ENCODE measurements at places on chromosomes 1 and 21.

DNA sequence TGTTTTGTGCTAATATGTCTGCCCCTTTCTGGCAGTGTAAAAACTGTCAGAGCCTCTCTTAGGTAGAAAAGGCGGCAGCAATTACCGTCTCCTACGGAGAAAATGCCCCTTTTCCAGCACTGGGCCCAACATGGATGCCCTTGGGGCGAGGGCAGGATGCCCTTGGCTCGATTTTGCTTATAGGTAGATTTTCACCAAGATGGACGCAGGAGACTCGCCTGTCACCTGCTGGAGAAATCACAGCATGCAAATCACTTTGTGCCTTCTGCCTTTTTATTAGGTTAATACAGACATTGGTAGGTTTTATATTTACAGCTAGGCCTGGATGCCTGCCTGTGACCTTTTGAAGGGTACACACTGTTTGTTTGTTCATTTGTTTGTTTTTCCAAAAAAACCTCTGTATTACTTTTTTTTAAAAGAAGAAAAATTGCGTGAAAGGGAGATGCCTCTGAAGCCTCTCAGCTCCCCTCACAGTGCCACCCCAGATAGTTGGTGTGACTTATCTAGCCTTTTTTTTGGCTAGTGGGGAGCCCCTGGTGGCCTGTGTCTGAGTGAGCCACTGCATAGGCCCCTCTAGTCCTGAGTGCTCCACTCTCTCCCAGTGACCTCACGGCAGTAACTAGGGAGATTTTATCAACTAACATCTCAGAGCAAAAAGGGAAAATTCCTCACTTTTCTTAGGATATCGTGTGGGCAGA, 2.5 kb downstream of the ATP1B1 start:
- peak; percentile 58 for DNase-seq

DNA sequence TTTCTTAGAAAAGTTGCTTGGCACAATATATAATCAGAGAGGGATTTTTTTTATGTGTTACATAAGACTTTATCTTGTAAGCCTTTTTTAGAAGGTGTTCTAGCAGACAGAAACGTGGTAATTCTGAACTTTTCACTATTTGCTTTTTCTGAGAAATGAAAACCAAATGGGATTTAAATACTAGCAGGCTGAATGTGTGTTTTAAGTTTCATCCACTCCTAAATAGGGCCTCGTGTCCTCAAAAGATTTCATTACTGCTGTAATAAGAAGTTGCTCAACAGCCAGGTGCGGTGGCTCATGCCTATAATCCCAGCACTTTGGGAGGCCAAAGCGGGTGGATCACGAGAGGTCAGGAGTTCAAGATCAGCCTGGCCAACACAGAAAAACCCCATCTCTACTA, 44.7 kb upstream of the FMO2 start:
- no peak for DNase-seq

- DNase-seq = no peak
Observed at GRCh38 chr1:217647791-217648190, 16.6 kb downstream of the SPATA17 start.

GRCh38 chr1:216223486-216223885, 199.8 kb downstream of the USH2A start:
- DNase-seq = peak; percentile 1

- no peak for DNase-seq
Observed at GRCh38 chr1:91774520-91775203, 111.3 kb downstream of the TGFBR3 start.

GRCh38 chr21:21076051-21076450, 77.8 kb downstream of the NCAM2 start:
- no peak for DNase-seq

GRCh38 chr21:46284733-46285132, 678 bp downstream of the MCM3AP start:
- DNase-seq = peak; percentile 61

DNA sequence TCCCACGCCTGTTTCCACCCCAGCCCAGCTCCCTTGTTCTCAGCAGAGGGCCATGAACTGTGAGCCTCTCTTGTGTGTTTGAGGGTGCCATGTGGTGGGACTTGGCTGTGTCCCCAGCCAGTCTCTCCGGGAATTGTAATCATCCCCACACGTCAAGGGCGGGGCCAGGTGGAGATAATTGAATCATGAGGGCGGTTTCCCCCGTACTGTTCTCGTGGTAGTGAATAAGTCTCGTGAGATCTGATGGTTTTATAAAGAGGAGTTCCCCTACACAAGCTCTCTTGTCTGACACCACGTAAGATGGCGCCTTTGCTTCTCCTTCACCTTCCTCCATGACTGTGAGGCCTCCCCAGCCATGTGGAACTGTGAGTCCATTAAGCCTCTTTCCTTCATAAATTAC, 57.2 kb upstream of the COL6A2 start:
- DNase-seq = no peak

- DNase-seq = no peak
Observed at GRCh38 chr1:98003442-98003841, 82.6 kb upstream of the DPYD start.

DNA sequence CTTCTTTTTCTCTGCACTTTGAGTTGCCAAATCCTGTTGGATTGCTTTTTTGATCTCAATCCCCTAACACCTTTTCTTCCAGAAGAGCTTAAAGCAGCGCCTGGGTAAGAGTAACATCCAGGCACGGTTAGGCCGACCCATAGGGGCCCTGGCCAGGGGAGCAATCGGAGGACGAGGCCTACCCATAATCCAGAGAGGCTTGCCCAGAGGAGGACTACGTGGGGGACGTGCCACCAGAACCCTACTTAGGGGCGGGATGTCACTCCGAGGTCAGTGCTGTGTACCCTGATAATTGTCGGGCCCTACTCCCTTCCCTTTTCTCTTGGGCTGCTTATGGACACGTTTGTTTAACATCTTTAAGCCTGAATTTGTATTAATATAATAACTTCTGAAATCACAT, 8.3 kb downstream of the CHTOP start:
- no peak for DNase-seq

DNA sequence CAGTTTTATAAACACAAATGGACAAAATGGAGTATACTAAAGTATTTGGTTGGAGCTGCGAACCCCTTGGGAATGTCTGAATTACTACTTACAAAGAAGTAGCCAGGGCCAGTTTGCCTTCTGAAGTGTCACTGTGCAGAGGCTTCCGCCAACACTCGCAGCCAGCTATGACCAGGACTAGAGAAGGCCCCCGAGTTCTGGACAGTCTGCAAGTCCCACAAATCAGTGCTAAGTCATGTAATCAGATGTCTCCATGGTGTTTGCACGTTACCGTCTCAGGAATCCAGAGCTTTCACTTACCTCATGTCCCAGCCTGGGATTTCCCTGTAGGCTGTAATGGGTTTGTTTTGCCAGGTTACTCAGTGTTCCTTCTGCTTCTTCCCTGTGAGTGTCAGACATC, 106.6 kb upstream of the SPAG17 start:
- DNase-seq = no peak

GRCh38 chr1:170166518-170167180, 20.9 kb downstream of the NTMT2 start:
- no peak for DNase-seq

DNA sequence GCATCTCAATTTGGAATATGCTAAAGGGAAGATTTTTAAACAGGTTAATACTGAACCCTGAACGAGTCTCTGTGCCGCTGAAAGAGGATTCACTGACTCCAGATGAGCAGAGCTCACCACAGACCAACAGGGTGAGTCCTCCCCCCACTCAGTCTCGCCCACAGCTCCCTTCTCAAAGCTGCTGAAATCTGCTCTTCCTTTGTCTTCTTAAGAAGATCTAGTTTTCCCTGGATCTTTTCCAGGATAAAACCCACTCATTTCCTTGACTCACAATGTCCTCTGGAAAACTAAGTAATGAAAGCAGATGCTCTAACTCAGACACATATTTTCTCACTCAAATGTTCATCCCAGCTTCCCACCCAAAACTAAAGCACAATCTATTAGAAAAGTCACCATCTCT, 447.0 kb upstream of the PKN2 start:
- DNase-seq = no peak

DNA sequence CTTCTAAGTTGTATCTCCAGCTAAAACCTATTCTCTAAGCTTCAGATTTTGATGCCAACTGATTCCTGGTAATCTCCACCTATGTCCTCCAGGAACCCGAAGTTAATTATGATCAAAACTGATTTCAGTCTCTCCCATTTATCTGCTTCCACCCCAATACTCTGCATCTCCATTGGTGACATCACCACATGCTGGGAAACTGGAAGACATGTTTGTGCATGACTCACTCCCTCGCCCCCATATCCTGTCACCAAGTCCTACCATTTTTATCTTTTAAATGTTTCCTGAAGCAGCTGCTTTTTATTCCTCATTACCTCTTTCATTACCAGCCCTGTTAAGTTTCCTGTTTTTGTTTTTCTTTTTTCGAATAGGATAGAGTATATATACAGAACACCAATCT, 228.5 kb downstream of the LRRC40 start:
- DNase-seq = no peak

DNA sequence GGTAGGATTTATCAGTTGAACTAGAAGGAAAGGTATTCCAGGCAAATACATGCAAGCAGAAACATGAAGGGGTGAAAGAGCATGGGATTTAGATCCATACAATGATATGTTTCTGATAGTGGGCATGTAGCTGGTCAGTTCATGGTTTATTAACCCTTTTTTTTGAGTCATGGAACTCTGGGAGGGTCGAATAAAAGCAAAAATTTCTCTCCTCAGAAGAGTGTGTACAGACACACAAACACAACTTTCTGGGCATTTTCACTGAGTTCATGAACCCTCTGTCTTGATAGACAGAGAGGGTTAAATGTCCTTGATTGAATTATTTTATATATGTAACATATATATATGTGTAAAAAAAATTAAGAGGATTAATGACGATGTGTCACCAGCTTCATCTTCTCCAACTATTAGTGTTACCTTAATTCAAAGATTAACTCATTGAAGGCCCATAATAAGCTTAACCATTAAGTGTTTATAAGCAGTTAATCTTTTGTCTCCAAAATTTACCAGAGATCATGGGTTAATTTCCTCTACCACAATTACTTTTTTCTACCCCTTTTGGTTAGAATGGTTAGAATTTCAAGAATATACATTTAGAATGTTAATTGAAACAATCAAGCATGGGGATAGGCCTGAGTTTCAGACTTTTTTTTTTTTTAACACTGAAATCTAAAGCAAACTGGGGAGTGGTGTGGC, 4.6 kb downstream of the JUN start:
- no peak for DNase-seq

All from inflammatory macrophage treated with lipopolysaccharide for 4 hours (primary cell).